GM23248 (cell line): ENCODE measurements at places on chromosomes 1 and 21. TPM values are rescaled to one million over a fixed set of nuclear protein-coding genes. Genes with fewer than 3 reads are reported as not detected.
A peak's percentile ranks its signal among the peaks of the same experiment; 100 is the strongest.

DNA sequence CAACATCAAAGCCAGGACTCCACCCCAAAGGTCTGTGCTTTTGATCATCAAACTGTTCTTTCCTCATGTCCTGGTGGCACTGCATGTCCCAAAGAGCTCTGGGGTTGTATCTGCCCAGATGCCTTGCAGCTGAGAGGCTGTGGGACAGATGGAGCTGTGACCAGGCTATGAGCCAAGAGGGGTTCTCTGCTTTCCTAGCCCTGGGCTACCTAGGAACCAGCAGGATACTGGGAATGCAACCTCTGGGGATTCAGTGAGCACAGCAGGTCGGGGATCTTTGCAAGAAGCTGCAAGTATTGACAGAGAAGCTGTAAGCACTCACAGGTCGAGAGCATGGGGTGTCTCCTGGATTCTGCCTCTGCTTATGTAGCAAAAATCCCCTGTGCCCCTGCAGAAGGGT lies 186.6 kb downstream of the GRIK3 start:
- no peaks in the 10 kb centered on the region for H3K36me3 ChIP-seq
- no peak overlapping the region for H3K27ac ChIP-seq
- no peaks in the 10 kb centered on the region for H3K4me1 ChIP-seq

The CLDN17 gene
- total RNA-seq = not detected in 2 replicates

- peaks cover 12% of the 10 kb centered on the region; the same call in 1 of the 2 replicates for H3K27me3 ChIP-seq
- no peaks in the 10 kb centered on the region for H3K36me3 ChIP-seq
- peak; percentile 34 for DNase-seq
- H3K4me3 ChIP-seq = no peak overlapping the region
- 0 out of 2 replicates have a peak, but pooled peaks cover 2% of the 10 kb centered on the region for H3K4me1 ChIP-seq
Observed at GRCh38 chr1:156876281-156876680, 15.6 kb downstream of the NTRK1 start.

GRCh38 chr1:57826535-57826934 lies 402.7 kb upstream of the DAB1 start:
- no peaks in the 10 kb centered on the region for H3K36me3 ChIP-seq
- H3K27ac ChIP-seq = no peak overlapping the region
- H3K4me3 ChIP-seq = no peak overlapping the region
- no peak for DNase-seq
- H3K27me3 ChIP-seq = no peaks in the 10 kb centered on the region

The PDPN gene
- total RNA-seq = 0.25 and 1.1 TPM in 2 replicates

GRCh38 chr1:227949341-227949921 lies 1.7 kb upstream of the WNT9A start:
- H3K36me3 ChIP-seq = no peaks in the 10 kb centered on the region
- DNase-seq = no peak
- H3K4me3 ChIP-seq = no peak overlapping the region
- H3K27me3 ChIP-seq = no peaks in the 10 kb centered on the region
- peaks cover 8% of the 10 kb centered on the region; the same call in 1 of the 2 replicates for H3K4me1 ChIP-seq

The CD48 gene
- total RNA-seq = not detected in 2 replicates

The RSPO1 gene
- total RNA-seq = 0.22 TPM in 1 of 2 replicates, not detected in the other

- peak overlapping the region; percentile 90 for H3K4me3 ChIP-seq
- no peak for DNase-seq
- H3K36me3 ChIP-seq = no peaks in the 10 kb centered on the region
- H3K4me1 ChIP-seq = peaks cover 24% of the 10 kb centered on the region
- no peak overlapping the region for H3K27ac ChIP-seq
Observed at GRCh38 chr1:15410884-15411245, 1.2 kb downstream of the EFHD2 start.

- DNase-seq = peak; percentile 72
- peaks cover 43% of the 10 kb centered on the region for H3K36me3 ChIP-seq
- peaks cover 13% of the 10 kb centered on the region for H3K4me1 ChIP-seq
- H3K27me3 ChIP-seq = no peaks in the 10 kb centered on the region
Observed at GRCh38 chr21:32335601-32336575, 37.2 kb downstream of the MRAP start.

The MANEAL gene
- total RNA-seq = 0.65 and 1.8 TPM in 2 replicates

GRCh38 chr1:95517506-95517905 lies 283.5 kb downstream of the RWDD3 start:
- no peak for DNase-seq
- no peaks in the 10 kb centered on the region for H3K36me3 ChIP-seq
- H3K27me3 ChIP-seq = no peaks in the 10 kb centered on the region

DNA sequence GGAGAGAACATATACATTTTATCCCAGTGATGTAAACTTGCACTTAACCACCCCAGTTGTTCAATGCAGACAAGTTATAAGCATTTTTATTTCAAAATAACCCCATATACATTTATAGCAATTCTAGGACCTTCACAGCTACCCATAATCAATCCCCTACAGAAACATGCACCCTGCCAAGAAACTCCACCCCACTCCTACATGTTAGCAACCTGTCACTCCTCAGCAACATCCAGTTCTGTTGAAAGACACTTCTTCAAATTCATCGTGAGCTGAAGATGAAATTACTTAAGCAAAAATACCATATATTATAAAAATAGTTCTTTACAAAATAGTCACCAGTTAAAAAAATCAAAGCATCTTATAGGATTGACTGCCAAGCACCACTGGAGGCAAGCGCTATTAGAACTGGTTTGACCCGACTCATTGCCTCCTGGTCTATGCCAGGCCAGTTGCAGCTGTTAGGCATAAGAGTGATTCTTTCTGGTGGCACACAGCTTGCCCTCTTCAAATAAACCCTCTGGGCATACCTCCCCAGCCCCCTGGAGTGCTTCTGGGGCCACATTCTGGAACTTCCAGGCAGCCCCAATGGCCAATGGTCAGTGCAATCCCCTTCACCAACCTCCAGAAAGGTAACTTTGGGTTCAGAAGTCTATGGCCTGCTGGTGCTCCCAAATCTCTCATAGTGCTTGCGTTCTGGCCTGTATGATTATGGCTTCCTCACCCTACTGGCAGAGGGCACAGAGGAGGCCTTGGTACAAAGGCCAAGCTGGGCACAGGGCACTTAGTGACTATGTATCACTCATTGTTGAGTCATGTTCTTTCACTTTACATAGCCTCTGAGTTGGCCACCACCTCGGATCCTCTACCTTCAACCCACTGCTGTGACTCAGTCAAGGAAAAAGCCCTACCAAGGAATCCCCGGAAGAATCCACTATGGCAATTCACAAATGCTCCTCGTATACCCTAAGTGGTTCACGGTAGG lies 72.2 kb upstream of the RALGPS2 start:
- peak; percentile 79 for DNase-seq
- H3K27ac ChIP-seq = no peak overlapping the region
- no peaks in the 10 kb centered on the region for H3K27me3 ChIP-seq

- no peak for DNase-seq
- no peak overlapping the region for H3K27ac ChIP-seq
- no peak overlapping the region for H3K4me3 ChIP-seq
- no peaks in the 10 kb centered on the region for H3K36me3 ChIP-seq
Observed at GRCh38 chr1:116983678-116984077, 17.9 kb upstream of the CD101 start.

DNA sequence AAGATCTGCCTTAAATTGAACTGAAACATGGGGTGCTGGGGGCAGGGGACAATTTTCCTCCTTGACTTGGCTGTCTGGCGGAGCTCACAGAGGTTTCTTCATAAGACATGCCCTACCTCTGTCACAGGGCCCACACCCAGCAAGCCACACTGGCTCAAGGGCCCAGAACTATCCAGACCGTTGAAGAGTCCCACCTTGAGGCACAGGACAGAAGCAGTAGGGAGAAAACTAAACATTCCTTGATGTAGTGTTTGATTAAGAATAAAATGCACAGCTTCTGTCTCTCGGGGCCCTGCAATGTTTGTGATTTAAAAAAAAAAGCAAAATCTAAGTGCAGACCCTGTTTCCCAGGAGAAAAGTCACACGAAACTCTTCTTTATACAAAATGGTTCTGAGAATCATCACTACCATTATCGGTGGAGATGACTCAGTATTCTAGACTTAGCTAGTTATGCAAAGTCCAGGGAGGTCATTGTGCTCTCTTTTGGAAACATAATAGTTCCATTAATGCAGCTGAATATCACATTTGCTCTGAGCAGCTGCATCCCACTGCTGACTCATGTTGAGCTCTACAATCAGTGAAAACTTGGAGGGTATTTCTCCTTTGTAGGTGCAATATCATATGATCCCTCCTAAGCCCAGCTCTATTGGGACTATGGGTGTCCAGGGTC lies 53.6 kb upstream of the DIRAS3 start:
- H3K4me1 ChIP-seq = no peaks in the 10 kb centered on the region
- no peaks in the 10 kb centered on the region for H3K36me3 ChIP-seq
- DNase-seq = peak; percentile 46
- no peaks in the 10 kb centered on the region for H3K27me3 ChIP-seq
- no peak overlapping the region for H3K27ac ChIP-seq
- H3K4me3 ChIP-seq = no peak overlapping the region

The FCER1A gene
- not detected in 2 replicates for total RNA-seq

The NAXE gene
- 51.2 and 68.7 TPM in 2 replicates for total RNA-seq

The OBSCN gene
- total RNA-seq = 3.0 and 5.2 TPM in 2 replicates

DNA sequence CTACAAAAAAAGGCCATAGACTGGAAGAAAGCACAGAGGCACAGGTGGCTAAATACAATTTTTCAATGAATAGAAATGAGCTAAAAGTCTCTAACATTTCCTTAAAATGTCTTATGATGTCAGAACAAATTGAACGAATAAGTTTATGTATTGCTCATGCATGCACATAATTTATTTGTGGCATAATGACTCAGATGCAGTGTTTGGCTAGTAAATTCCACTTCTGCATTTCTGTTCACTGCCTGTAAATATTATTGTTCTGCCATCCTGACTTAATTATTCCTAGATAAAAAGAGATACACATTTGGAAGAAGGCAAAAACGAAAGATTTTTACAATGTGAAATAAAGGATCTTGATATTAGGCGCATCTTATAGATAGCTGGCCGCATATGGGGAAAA lies 26.6 kb upstream of the EXO1 start:
- H3K36me3 ChIP-seq = no peaks in the 10 kb centered on the region
- H3K4me1 ChIP-seq = peaks cover 32% of the 10 kb centered on the region
- peak; percentile 64 for DNase-seq
- no peaks in the 10 kb centered on the region for H3K27me3 ChIP-seq
- no peak overlapping the region for H3K4me3 ChIP-seq
- H3K27ac ChIP-seq = no peak overlapping the region

The FCER1G gene
- not detected in 2 replicates for total RNA-seq

The ZNF697 gene
- total RNA-seq = 8.5 and 9.1 TPM in 2 replicates
